ENCODE measurements at places on chromosomes 3 and 15.

DNA sequence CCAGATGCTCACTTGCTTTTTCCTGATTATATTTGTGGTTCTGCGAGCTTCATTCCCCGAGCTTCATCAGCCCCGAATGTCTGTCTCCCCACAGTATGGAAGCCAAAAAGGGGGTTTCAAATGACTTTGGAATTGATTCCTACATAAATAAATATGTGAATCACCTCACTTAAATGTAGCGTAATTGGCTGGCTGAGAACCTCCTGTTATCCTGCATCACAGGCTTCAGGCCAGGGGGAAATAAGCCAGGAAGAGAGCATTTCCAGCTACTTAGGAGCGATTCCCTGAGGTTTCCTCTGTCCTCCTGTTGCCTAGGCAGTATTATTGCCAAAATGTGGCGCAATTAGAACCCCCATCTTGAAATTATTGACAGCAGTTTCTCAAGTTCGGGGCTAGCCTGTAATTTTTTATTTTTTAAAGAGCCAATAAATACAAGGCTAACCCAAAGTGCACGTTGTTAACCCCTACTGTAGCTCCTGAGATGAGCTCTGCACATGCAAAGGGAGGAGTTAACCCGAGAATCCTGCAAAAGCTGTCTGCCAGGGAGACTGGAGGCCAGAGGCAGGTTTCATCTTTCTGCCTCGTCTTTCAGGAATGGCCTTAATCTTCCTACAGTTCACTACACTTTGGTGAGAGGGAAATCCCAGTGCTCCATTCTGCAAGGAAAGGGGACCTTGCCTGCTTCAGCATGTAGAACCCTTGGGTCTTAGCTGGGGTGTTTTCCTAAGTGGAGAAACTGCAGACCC is 148.2 kb downstream of the ADAMTS9 start:
- no peak for DNase-seq

- no peak for DNase-seq
These were observed 151.6 kb downstream of the BBX start for GRCh38 chr3:107674371-107674770.

DNA sequence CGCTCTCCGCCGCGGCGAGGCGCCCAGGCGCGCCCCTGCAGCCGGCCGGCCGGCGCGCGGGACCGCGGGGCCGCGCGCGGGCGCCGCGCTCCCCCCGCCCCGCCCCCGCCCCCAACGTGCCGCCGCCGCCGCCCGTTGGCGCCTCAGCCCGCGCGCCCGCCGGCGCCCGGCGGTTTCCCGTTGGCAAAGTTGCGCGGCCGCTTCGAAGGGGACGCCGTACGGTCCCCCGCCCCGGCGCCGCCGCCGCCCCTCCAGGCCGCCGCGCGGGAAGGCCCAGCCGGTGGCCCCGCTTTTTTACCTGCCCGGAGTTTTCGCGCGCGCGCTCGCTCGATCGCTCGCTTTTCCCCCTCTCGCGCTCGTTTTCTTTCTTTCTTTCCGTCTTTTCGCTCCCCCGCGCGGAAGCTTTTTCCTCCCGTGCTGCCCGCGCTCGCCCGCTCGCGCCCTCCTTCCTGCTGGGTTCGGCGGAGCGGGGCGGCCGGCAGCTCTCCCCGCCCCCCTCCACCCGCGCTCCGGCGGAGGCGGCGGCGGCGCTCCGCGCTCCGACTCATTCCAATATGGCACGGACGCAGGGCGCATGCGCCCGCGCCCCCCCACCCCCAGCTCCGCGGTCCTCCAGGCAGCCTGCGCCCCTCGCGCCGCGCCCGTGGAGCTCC is at the start of gene SFMBT1:
SFMBT1 (minus strand) TSS at position 556 of the 653 bp plus-strand sequence. CDS start 76,945 bp downstream, outside the sequence.
- no peak for DNase-seq

DNA sequence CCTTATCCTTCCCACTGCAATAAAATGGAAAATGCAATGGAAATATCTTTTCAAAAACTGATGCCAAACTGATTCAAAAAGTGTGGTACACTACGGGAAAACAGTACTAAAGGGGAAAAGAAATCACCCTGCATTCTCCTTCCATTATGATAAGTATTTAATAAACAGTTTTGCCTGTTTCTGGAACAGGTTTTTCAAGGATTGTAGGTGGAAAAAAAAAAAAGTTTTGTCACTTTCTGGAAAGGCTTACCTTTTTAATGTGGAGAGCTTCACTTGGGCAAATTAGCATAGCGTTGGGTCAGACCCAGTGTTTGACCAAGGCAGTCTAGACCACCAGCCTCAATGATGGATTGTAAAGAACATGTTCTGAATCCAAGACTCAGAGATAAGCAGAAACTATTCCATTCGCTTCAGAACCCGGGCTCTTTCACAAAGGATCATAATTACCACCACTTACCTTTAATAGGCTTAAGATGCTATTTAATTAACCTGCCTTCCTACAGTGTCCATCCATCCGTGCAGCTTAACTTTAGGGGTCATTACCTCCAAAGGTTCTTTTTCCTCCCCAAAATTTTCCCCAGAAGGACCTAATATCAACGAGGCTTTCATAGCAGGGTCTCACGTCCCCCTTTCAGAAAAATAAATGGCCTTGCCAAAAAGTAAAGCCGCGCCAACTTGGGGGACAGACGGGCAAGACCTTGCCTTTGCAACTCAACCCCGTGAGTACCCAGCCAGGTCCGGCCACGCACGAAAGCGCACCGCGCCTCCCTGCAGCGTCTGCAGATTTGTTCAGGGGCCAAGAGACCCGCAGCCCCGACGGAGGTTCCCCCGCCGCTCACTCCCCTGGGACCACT is 1.0 kb downstream of the DCBLD2 start:
- DNase-seq: no peak

DNA sequence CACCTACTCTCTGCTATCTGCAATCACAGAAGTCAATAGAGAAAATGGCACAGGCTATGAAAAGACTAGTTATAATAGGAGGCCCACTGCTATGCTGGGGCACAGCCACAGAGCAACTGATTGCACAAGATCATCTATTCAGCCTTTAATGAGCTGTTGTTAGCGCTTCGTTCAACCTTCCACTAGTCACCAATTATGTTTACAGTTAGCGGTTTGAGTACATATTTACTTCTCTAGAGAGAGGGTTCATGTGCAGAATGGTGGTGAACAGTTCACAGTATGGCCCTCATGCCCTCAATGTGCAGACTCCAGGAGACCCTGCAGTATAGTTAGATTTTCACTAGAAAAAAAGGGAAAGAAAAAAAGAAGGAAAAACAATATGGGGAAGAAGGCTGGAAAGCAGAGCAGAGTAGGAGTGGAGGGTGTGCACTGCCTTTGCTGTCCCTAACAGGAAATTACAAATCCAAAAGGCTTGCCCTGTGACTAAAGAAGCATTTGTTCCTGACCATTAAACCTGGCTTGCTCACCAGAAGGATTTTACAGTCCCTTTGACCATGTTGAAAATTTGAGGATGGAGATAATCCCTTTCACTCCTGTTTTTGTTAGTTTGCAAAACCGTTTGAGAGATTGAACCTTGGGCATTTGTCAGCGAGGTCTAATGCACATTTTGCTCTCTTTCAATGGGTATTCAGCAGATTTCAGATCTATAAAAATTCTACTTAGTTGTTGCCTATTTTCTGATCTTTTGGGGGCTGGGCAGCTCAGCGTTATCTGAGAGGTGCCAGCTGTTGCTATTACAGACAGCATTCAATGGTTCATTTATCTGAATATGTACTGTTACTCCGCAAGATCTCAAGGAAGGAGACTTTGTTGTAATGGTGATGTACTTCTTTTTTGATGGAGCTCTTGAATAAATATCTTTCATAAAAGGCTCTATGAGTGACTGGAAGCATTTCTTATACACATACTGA is 296.1 kb downstream of the LSAMP start:
- DNase-seq: no peak

DNA sequence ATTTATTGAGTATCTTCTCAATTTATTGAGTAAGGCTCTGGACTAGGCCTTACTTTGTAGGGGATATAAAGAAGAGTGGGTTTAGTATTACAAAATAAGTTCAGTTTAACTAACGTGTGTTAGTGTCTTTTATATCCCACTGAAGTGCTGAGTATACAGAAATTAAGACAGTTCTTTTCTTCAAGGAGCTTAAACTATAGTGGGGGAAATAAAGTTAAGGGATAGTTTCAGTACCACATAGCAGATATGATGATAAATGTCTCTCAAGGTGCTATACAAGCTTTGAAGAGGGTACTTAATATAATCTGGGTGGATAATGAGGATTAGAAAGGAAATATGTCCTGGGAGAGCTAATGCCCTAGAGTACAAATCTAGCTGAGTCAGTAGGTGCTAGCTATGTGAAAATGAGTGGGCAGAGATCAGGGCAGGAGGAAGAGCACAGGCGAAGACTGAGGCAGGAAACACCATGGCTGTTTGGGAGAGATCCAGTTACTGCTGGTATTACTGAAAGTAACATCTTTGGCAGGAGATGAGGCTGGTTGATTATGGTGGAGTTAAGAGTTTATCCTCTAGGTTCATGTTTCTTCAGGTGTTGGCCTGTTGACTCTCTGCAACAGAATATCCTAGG is 46.0 kb downstream of the TEX9 start:
- no peak for DNase-seq

DNA sequence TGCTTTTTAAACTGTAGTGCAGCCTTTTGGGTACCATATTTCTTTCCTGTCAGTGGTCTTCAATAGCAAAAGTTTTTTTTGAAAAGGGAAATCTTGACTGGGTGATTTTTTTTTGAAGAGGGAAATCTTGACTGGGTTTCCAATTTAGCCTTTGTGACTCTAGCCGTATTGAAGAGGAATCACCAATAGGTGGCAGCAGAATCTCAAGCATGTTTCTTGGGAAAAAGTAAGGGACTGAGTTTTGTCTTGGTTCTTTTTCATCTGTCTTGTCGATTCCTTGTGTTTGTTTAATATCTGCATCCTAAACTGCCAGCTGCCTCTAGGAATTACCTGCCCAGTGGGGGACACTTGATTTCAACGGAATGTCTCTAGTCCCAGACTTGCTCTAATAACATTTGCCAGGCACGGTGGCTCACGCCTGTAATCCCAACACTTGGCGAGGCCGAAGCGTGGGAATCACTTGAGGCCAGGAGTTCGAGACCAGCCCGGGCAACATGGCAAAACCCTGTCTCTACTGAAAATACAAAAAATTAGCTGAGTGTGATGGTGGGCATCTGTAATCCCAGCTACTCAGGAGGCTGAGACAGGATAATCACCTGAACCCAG is 89.2 kb downstream of the RBPMS2 start:
- DNase-seq: no peak

DNA sequence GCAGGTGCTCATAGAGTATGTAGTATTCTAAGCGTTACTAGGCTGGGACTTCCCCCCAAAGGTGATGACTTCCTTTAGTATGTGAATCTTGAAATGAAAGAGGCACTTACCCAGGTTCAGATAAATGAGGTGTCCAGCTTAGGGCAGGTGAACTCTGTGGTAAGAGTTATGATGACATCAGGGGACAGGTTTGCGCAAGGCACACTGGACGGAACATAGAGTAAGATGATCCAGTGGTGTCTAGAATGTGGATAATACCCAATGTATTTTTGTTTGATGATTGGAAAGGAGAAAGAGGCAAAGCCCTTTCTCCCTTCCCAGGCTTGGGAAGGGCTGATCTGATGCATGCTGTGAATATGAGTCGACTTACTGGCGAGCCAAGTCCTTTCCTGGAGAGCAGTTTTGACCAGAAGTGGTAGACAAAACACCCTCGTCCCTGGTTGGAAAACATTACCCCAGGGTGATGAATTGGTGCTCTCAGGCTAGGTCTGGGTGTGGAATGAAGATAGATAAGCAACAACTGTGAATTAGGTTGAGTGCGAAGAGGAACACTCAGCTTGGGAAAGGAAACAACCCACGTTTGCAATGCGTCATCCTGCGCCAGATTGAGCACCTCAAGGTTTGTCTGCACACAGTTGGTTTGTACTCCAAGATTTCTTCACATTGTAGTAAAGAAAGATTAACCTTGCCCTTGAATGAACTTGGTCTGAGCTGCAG is 124.2 kb downstream of the GHSR start:
- DNase-seq: no peak

DNA sequence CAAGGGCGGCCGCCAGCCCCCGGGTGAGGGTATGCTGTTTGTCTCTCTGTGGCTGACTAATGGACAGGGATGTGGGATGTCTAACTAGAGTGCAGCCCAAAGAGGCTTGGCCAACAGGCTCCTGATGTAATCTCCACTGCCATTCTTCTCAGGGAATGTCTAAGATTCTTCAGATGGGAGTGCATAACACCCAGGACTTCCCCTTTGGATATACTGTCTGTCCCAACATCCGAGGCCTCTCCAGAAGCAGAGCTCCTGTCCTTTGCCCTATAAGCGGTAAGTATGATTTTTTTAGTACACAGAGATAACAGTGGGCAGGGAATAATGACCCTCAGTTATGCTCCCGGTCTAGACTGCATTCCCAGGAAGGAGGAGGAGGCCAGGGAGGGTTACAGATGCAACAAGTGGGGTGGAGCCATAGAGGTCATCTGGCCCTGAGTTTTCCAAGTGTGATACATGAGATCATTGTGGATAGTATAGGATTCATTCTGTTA is 62.5 kb upstream of the SLCO2A1 start:
- DNase-seq: no peak

- no peak for DNase-seq
These were observed 31.2 kb upstream of the ALDH1L1 start for GRCh38 chr3:126211569-126211968.

DNA sequence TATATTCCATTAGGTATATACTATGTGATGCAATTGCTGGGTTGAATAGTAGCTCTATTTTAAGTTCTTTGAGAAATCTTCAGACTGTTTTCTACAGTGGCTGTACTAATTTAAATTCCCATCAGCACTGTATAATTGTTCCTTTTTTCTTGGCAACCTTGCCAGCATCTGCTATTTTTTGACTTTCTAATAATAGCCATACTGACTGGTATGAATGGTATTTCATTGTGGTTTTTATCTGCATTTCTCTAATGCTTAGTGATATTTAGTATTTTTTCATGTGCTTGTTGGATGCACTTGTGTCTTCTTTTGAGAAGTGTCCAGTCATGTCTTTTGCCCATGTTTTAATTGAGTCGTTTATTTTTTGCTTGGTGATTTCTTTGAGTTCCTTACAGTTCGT is 145.1 kb upstream of the PLSCR5 start:
- no peak for DNase-seq

DNA sequence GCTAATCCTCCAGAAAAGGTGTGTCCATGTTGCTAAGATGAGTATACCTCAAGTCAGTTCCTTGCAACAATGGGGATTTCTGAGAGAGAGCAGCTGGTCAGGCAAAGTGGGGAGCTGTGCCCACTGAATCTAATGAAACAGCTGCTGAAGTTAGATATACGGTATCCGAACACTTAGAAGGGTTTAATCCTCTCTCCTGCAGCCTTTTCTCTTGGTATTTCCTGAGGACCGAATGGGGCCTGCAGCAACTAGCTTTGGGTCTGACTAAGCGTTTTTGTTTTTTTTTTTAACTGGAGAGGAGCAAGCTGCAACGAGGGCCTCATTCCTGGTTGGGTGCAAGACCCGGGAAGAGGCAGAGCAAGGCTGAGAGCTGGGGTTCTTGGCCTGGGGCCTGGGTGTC is 37.6 kb upstream of the BNC1 start:
- DNase-seq: no peak

DNA sequence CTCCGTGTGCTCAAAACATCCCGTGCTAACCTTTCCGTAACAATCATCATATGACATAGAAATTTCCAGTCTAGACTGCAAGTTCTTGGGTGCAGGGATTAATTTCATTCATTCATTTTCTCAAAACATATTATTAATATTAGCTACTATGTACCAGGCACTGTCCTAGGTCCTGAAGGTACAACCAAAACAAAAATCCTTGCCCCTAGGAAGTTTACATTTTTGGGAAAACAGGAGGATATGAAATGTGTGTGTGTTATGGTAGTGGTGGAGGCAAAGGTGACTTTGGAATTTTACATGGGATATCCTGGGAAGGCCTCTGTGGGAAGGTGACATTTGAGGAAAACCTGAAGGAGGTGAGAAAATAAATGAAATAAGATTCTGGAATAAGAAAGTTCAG is 222.6 kb downstream of the LRRC3B start:
- DNase-seq: no peak

Data from NCI-H2107 (cell line).